ENCODE measurements at places on chromosomes 6 and 20.

DNA sequence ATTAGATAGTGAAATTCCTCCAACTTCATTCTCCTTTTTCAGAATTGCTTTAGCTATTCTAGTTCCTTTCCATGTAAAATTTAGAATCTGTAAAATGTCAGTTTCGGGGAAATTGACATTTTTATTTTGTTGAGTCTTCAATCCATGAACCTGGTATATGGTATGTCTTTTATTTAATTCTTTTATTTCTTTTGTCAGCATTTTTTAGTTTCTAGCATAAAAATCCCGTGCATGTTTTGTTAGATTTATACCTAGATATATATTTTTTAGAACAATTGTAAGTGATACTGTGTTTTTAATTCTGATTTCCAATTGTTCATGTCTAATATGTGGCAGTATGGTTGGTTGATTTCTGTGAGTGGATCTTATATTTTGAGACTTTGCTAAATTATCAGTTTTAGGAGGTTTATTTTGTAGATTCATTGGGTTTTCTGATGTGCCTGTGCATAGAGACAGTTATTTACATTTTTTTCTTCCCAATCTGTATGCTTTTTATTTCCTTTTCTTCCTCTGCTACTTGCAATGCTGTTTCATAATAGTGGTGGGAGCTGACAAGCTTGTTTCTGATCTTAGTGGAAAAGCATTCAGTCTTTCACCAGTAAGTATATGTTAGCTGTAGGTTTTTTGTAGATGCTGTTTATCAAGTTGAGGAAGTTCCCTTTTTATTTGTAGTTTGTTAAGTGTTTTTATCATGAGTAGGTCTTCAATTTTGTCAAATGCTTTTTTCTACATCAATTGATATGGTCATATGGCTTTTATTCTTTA, 13.7 kb downstream of the TAB2 start:
- DNase-seq = no peak

DNA sequence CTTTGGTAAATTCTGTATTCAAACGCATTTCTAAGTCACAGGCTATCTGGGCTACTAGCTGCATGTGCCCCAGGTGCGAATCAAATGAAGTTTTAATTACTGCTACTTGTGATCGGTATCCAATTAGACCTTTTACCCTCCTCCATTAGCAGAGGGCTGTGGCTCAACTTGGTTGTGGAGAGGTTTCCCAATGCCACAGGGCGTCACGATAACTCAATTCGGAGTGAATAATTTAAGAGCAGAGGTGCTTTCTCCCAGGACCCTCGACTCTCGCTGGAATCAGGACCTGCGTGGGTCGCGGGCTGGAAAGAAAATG, 640 bp downstream of the SAYSD1 start:
- no peak for DNase-seq

- DNase-seq = no peak
Measured at GRCh38 chr20:41373251-41373783, 6.7 kb upstream of the EMILIN3 start.

DNA sequence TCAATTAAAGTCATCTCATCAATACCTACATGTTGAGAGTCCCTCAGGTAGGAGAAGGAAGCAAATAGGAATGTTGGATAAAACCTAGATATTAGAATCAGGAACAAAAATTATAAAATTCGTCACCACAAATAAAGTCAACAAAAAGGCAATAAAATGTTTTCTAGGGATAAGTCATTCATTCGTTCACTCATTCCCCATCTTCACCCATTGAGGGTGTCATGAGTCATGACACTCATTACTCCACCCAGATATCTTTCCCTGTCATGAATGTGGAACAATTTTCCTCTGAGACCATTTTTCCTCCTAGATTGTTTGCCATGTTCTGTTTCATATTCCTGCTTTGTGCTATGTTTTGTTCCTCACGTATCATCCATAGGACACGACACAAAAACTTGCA, 50.9 kb upstream of the OLIG3 start:
- no peak for DNase-seq

- DNase-seq = no peak
Measured at GRCh38 chr20:51439160-51439689, 103.3 kb downstream of the NFATC2 start.

- peak; percentile 93 for DNase-seq
Measured at GRCh38 chr20:3811467-3812258, 8.7 kb upstream of the AP5S1 start.

DNA sequence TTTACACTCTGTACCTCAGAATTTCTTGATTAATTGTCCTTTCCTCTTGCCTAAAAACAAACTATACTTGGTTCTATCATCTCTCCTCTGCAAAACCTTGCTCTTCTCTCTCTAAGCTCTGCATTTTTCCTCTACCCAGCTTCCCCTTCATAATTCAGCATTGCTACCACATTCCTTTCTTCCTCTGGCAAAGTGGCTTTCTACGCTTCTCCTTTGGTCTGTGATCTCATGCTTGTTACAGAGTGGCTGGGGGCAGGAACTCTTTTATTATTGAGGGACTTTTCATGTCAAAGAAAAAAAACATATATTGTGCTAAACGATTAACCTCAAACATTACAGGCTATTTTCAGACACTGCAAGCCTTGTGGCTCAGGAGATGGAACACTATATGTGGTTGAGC, 333.3 kb upstream of the KCNQ5 start:
- no peak for DNase-seq

DNA sequence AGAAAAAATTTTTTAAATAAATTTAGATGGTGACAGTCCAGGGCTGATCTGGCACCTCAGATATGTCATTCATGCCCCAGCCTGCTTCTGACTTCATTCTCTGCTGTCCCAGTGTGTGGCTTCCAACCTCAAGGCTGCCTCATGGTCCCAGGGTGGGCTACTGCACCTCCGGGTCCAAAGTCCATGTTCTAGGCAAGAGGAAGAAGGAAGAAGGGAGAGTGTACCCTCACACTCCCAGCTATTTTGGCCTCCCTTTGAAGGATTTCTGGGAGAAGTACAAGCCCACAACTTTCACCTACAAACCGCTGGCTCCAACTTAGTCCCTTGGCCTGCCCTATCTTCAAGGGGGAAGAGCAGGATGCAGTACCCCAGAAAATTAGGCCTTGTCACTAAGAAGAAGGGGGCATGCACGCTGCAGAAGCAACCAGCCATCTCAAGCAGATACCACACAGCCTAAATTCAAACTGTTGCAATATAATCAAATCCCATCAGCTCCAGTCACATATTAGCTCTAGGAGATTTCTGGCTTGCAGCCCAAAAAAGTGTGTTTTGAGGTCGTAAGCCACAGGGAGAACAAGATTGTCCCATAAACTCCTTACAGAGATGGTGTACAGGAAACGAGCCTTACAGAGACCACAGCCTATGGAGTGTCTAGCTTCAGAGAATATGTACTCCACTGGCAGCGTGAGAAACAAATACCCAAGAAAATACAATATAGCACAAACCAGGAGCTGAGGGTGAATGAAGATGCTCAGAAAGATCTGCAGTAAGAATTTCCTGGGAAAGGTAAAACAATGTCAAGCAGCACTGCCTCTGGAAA, 906 bp upstream of the BTN3A2 start:
- no peak for DNase-seq

DNA sequence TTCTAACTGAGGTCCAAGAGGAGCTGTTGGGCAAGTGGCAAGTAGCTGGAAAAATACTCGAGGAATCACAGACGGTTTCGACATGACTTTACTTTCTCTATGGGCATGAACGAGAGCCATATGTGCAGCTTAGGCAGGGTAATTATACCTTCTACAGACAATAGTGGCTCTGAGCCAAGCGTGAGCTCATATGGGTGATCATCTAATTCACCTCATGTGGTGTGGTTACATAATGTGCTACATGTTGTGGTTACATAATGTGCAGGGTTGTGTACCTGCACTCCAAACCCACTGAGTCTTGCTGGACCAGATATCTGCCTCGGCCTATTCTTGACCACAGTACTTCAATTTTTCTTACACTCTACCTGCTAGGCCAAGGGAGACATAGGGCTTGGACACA, 771.7 kb upstream of the EYS start:
- DNase-seq = no peak

GRCh38 chr6:139586273-139586672, 211.8 kb upstream of the CITED2 start:
- no peak for DNase-seq

DNA sequence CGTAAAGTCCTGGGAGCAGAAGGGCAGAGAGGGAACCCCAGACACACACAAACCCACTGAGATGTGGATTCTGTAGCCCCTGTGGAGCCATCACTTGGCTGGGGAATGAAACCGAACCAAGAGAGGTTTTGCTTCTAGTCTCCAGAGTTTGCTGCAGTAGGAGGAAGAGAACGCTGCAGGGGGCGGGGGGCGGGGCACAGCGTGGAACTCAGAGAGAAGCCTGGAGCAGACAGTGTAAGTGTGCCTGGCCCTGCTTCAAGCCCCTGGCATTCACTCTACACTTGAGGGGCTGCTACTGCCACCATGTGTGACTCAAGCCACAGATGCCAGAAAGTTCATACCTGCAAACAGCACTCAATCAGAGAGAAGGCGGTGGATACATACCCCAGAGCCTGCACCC, 18.9 kb downstream of the GABRR1 start:
- no peak for DNase-seq

- DNase-seq = no peak
Measured at GRCh38 chr6:114167583-114168576, 174.9 kb downstream of the HS3ST5 start.

GRCh38 chr20:14889496-14890255, 552.3 kb upstream of the FLRT3 start:
- no peak for DNase-seq

- DNase-seq = no peak
Measured at GRCh38 chr20:62063315-62063980, 2.2 kb downstream of the TAF4 start.

GRCh38 chr6:136137008-136137692, 113.0 kb downstream of the MTFR2 start:
- DNase-seq = no peak

- DNase-seq = peak; percentile 66
Measured at GRCh38 chr20:34538671-34539123, 19.8 kb upstream of the MAP1LC3A start.

- no peak for DNase-seq
Measured at GRCh38 chr20:14830899-14831298, 493.5 kb upstream of the FLRT3 start.

DNA sequence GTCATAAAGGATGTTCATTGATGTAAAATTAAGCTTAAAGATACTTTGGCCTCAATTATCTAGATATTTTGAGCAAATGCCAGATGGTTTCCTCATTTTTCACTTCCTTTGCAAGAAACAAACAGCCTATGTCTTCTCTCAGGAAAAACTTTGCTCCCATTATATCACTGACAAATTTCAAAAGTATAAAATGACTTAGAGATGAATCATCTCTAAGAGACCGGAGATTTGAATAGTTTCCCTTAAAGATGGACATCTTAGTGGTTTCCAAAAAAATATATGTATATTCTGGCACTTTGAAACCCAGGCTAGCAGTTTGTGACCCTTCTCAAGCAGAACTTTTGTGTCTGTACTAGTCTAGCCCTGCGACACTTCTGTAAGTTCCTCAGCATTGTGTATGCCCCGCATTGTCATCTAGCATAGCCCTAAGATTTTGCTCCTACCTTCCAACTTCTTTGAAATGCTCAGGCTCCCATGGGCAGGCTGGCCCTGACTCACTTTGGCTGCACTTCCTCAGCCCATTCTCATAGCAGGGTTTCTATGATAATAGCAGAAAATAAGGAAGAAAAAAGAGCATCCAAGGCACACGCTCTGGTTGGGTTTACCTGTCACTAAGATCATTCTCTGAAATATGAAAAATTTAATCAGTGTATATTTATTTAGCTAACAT, 25.7 kb upstream of the POU3F2 start:
- DNase-seq = no peak

DNA sequence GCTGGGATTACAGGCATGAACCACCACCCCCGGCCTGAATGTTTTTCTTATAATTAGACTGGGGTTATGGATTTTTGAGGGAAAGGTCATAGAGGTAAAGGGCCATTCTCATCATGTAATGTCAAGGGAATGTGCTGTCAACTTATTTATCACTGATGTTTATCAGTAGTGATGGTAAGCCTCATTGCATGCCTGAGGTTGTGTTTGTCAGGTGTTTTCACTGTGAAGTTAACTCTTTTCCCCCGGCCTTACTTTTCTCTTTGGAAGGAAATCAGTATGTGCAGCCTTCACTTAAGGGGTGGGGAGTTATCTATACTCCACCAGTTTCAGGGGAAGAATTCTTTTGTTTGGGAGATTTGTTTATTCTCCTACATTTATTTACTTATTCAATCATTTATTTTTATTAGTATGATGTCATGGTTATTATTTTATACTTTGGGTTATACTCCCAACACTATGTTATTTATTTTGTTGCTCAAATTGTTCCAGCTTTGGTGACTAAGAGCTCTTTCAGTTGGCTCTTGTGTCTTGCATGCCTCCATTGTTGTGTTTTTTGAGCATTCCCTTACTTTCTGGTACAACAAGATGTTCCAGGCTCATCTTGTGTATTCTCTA, 2.8 kb upstream of the SLC17A5 start:
- no peak for DNase-seq

DNA sequence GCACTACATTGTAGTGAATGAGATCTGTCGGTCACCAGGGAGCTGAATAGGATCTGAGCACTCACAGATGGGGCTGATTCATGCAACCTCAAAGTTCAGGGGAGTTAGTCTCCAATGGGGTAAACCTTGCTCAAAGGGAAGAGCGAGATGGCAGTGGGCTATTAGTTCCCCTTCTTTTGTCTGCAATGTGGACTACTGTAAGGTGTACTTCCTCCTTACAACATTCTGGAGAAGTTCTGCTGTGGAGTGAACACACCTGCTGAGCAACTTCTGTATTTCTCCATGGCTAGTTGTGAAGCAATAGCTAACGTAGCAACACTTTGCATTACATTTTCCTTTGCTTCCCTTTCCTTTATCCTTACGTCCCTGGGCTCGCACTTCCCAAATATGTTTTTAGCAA, 134.3 kb upstream of the B3GAT2 start:
- no peak for DNase-seq

DNA sequence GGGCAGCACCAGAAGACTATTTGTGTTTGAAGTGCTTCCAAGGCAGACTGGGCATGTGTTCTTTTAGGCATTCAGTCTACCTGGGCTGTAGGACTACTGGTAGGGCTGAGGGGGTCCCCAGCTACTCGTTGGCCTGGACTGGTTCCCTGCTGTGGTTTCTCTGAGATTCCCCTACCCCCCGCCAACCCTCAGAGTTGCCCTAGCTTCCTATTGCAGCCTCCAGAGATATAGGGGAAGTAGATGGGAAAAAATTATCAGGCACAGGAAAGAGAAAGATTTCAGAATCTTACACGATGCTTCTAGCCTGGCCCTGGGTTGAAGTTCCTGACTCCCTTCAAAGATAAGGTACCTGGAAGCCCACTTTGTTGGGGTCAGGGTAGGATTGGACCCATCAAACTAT, 22.5 kb downstream of the BRPF3 start:
- DNase-seq = no peak

- DNase-seq = no peak
Measured at GRCh38 chr6:106181664-106182418, 95.7 kb downstream of the PRDM1 start.

DNA sequence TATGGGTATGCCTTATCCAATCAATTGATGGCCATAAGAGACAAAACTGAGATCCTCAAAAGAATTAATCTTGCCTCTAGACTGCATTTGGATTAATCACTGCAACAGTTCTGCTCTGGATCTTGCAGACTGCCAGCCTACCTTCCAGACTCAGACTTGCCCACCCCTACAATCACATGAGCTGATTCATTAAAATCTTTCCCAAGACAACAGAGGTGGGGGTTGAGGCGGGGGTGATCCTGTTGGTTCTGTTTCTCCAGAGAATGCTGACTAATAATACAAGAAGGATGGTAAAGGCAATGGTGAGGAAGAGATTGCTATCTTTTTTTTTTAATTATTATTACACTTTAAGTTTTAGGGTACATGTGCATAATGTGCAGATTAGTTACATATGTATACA, 43.7 kb upstream of the MEI4 start:
- no peak for DNase-seq

GRCh38 chr6:37483917-37484785, 15.5 kb downstream of the CCDC167 start:
- DNase-seq = peak; percentile 81

All from stimulated activated CD4-positive, alpha-beta T cell treated with anti-CD3 and anti-CD28 coated beads, Interleukin-2, amount 100 ng/mL, for 24 hours (primary cell).